ENCODE measurements at places on chromosomes 7 and 10.

GRCh38 chr10:79406683-79407422 is 38.6 kb downstream of the ZCCHC24 start:
- DNase-seq, result no peak

DNA sequence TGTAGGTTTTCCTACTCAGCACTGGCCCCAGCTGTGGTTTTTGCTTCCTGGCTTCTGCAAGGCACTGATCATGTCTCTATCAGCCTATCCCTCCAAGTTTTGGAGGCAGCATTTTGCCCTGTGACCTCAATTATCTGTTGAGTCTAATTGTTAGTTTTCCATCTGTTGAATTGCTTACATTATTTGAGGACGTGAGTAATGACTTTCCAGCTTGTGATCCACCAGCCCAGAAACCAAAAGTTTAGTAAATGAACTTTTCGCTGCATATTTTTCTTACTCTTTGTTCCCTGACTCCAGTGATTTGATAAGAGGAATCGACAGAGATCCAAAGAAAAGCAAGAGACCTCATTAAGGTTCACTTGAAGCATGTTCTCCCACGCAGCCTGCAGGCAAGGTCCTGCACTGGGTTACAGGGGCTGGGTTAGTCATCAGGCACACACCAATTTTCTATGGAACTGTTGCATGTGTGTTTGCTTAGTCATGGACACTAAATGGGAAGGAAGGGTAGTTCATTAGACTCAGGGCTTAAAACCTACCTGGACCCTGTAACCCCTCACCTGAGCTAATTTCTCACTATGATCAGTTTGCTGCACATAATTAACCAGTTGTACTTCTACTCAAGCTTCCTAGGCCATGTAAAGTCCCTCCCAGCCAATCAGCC is 57.2 kb downstream of the AKR1E2 start:
- DNase-seq, result peak; percentile 26

DNA sequence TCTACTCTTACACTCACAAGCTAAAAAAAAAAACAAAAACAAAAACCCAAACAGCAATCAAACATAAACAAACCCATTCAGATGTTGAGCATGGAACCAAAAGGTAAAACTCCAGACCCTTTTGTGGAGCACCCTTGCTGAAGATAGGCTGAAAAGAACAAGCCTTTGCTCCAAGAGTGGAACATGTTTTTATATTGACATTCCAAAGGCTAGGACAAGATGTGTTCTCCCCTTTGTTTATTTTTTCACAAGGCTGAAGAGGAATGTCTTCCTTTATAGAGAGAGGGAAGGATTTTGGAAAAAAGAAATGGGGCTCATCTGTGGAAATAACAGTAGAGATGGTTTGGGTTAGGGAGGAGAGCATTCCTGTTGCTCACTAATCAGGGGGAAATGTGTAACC is 87.2 kb upstream of the ELMO1 start:
- DNase-seq, result no peak

GRCh38 chr7:4707980-4708411 is 25.9 kb downstream of the FOXK1 start:
- DNase-seq, result no peak

DNA sequence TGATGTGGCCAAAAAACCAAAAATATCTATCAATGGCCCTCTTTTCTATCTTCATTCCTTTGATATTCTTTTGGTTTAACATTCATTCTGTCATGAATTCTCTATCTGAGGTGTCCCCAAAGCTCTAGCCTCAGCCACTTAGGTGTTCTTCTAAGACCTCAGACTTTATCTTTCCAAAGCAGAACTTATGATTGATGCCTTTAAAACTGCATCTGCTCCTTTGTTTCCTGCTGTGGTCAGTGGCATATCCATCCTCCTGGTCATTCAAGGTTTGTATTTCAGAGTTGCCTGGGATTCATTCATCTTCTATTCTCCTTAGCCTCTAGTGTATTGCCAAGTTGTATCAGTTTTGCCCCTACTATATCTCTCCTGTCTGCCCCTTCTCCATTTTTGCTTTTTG is 30.6 kb downstream of the FHIP2A start:
- no peak for DNase-seq

DNA sequence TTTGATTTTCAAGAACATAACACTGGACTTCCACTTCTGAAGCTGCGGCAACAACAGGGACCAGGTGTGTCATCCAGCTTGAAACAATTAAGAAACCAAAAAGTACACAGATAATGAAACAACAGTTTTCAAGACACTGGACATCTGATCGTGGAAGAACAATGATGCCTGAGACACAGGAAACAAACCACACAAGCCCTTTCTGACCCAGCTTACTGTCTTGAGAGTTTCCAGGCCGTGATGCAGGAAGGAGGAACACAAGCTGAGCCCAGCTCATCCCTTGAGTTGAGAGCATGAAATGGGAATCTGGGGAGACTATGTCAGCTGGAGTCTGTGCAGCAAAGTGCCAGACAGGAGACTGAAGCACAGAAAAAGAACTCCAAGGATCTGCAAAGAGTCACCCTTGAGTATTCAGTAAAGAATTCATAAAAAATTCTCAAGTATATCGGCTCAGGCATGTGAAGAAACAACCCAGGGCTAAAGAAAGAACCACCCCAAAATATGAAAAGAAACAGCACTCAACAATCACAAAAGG is 91.6 kb downstream of the RNF32 start:
- no peak for DNase-seq

- DNase-seq, result no peak
Measured at GRCh38 chr7:95861041-95861440, 88.7 kb downstream of the DYNC1I1 start.

DNA sequence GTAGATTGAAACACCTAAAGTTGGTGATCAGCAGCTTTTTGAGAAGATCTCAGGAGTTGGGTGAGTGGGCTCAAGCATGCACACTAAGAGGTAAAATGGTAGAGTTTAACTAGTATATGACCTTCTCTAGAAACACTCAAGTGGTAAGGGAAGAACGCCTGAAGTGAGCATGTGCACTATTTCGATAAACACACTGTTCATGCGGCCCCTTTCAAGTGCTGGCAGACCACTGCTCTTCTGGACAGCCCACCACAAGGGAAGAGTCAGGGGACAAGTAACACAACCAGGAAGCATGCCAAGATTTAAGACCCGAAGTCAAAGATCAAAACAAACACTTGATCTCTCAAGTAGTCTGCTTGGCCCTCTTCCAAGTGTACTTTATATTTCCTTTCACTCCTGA is 519.5 kb upstream of the ZWINT start:
- DNase-seq, result no peak

DNA sequence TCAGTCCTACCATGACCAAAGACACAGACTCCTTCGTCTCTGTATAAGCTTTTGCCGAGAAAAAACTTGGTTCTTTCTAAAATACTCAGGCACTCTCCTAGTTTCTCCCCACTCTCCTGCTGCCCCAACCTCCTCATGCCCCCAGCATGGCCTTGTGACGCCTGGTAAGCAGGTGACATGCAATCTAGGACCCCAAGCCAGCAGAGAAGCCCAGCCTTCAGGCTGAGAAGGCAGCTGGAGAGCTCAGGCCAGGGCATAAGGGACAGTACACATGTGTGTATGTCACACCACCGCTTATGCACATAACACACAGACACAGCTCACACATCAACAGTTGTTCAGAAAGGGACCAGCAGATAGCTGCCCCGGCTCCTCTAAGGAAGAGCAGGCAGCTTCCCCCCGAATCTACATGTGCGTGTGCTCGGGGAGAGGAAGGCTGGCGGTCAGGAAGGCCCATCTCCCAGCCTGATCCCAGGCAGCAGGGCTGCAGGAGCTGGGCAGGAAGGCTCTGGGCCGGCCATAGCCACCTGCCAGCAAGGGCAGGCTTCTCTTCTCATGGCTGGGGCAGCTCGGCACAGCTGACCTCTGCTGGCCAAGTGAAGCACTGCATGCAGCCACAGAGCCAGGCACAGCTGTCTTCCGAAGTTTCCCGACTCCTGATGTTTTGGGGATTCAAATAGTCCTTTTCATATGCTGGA is 8.5 kb downstream of the DDX56 start:
- no peak for DNase-seq

- DNase-seq, result no peak
Measured at GRCh38 chr10:1047937-1048336, 982 bp downstream of the IDI1 start.

DNA sequence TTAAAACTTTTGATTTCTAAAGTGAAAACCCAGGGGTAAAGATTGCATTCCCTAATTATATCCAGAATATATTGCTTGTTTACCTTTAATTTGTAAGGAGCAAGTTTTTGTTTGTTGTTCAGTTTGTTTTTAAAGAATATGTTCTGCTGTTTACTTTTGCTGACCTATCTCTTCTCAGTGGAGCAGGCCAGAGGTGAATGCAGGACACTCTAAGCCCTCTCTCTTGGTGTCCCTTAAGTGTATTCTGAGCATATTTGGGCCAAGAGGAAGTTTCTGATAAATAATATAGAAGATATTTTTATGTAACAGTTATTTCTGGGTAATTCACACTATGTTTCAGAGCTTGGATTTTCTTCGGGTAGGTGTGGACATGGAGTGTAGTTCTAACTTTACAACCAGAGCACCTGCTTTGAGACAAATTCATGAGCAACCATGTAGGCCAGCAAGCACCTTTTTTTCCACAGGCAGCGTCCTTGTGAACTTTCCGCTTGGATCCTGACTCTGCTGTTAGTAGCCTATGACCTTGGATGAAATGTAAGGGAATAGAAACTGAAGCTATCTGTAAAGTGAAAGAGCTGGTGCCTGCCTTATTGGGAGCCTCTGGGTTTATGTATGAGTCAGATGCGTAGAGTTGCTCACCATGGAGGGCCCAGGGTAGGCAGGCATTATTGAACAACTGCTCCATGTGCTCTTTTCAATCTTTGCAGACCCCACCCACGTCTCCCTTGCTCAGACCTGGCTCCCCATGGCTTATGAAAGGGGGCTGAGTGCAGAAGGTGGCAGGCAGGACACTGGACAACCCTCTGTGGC is 16.1 kb downstream of the OGDH start:
- DNase-seq, result no peak

DNA sequence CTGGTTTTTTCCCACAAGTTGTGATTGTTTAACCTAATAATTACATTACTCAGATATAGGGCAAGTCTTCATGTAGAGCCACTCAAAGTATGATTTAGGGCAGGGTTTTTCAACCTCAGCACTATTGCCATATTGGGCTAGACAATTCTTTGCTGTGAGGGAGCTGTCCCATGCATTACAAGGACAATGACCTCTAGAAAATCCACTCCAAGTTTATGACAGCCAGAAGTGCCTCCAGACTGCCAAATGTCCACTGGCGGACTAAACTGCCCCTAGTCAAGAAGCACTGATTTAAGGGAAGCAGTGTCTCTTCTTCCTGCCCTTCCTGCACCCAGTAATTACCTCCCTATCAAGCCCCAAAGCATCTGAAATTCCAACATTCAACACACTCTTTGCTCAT is 54.4 kb downstream of the ZNF800 start:
- no peak for DNase-seq

DNA sequence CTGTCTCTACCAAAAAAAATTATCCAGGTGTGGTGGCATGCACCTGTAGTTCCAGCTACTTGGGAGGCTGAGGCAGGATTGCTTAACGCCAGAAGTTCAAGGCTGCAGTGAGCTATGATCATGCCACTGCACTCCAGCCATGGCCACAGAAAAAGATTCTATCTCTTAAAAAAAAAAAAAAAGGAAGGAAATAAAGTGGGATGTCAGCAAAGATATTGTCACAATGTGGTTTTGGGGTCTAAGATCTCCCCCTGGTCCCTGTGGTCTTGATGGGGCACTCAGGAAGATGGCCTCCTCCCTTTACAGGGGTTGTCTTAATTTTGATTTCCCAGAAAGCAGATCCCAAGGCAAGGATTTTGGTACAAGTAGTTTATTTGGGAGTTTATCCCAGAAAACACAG is 7.4 kb upstream of the KAZALD1 start:
- no peak for DNase-seq

DNA sequence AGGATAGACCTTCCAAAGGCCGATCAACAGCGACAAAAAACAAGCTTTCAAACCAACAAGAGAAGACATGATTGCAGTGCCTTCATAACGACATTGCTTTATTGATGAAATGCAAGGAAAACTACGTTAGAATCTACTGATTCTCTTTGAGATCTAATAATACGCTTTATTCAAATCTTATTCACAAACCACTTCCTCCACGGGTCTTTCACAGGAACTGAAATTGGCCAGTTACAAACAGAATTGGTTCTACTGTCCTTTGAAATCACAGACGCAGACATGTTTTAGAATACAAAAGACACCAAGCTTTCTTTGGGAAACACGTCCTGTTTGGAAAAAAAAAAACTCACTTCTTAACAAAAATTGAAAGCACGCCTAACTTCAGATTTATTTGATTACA is 74.7 kb upstream of the SEPHS1 start:
- DNase-seq, result no peak
